Nephron progenitor cell (in vitro differentiated cells): ENCODE measurements at places on chromosomes 2 and 18.

DNA sequence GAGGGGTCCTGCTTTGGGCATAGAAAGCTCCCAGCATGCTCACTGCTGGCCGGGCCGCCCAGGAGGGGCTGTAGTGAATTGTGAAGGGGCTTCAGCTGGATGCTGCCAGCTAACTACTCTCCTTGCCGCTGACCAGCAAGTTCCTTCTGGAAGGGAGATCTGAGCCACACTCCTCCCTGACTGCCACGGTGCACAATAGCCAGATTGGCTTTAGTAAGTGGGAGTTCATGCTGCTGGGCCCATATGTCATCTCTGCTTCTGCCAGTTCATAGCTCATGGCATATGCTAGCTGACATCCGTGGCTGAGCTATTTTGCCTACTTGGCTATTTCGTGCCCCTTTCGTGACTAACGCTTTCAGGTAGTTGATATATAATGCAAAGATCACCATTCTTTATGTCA is 51.6 kb upstream of the ROCK2 start:
- no peak for DNase-seq

DNA sequence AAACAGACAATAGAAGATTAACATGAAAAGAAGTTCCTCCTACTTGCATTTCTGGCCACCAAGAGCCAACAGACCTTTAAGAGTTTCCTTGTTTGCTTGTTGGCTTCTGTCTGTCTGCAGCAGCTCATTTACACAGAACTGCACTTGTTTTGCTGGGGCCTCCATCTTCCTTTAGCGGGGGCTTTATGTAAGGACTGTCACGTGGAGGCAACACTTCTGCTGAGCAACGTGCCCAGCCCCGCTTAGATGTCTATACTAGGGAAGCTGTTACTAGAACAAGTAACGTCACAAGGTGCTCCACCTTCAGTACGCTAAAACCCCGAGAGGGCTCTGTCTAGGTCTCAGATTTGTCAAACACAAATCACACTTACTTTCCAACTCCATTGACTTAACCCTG is 104.3 kb upstream of the PXDN start:
- DNase-seq: no peak

DNA sequence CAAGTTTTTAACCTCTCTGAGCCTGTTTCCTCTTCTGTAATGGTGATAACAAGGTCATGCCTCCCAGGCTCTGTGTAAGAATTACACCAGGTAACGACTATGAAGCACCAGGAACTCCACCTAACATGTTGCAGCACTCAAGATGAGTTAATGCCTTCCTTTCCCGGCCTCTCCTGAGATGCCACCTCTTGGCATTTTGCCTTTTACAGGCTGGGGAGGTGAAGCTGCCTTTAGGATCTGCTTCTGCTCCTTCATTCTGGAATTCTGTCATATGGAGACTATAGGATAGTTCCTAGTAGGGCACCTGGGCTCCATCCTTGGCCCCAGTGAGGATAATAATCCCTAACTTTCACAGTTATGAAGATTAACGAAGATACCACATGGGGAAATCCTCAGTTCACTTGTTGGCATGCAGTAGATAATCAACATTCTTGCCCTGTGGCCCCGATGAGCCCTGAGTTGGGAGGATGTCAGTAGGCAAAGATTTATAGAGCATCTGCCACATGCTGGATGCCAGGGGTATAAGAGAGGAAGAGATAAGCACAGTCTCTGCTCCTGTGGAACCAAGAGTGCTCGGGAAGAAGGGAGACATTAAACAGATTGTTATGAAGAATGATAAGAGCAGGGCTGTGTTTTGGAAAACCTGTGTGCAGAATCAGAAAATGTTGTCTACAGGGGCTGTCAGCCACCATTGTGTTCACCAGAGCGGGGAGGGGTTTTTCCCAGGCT is 43.9 kb upstream of the KCNF1 start:
- DNase-seq: no peak

- no peak for DNase-seq
Measured at GRCh38 chr2:133842446-133842845, 274.2 kb upstream of the NCKAP5 start.
